ENCODE measurements at places on chromosomes 2 and 18.
A peak's percentile ranks its signal among the peaks of the same experiment; 100 is the strongest.

- no peak for DNase-seq
Observed at GRCh38 chr2:238055841-238056240, 5.0 kb upstream of the SCLY start.

GRCh38 chr2:218024336-218024735, 21.5 kb upstream of the TNS1 start:
- DNase-seq: no peak

- no peak for DNase-seq
Observed at GRCh38 chr2:142425551-142425950, 294.7 kb upstream of the LRP1B start.

GRCh38 chr18:54830260-54830659, 2.0 kb downstream of the RAB27B start:
- no peak for DNase-seq

DNA sequence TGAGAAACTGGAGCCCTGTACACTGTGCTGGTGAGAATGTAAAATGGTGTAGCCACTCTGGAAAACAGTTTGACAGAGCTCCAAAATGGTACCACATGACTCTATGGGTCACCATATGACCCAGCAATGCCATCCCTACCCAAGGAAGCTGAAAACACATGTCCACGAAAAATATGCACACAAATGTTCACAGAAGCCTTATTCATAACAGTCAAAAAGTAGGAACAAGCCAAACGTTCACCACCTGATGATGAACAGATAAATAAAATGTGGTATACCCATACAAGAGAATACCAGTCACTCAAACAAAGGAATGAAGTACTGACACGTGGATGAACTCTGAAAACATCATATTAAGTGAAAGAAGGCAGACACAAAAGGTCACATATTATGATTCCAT, 4.6 kb downstream of the AFG3L2 start:
- DNase-seq: no peak

GRCh38 chr18:70417847-70418246, 129.0 kb downstream of the SOCS6 start:
- no peak for DNase-seq

- DNase-seq: no peak
Observed at GRCh38 chr2:62398356-62398755, 107.6 kb downstream of the TMEM17 start.

DNA sequence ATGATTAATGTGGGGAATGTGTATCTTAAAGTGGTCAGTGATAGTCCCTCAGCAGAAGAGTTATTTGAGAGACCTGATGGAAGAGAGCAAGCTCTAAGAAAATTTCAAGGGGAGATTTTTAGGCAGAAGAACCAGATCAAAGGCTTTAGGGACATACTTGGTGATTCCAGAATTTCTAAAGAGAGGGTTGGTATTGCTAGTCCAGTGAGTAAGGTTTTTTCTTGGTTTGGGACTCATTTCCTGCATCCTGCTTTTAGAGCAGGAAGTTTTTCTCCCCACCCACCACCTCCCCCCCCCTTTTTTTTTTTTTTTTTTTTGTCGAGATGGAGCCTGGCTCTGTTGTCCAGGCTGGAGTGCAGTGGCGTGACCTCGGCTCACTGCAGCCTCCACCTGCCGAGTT, 42.7 kb upstream of the DYSF start:
- DNase-seq: no peak

GRCh38 chr18:55338978-55339650, 248.9 kb downstream of the TCF4 start:
- DNase-seq: no peak

- DNase-seq: no peak
Observed at GRCh38 chr2:236600892-236601291, 31.3 kb downstream of the ACKR3 start.

GRCh38 chr2:19045151-19045550, 313.3 kb downstream of the OSR1 start:
- no peak for DNase-seq

DNA sequence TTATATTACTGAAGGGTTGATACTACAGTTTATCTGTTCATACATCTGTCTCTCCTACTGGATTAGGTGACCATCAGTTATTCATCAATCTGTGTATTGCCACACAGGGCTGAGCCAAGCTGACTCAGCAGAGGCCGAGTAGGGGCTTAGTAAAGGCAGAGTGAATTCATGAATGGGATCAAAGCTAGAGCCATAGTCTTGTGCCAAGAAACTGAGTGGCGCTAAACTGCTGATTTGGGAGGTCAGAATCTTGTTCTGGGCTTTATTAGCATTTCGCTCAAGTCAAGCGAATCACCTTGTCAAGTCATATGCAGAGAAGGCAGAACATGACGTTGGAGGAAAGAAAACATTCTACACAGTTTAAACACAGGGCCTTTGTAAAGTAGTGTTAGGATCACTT, 34.1 kb downstream of the SOCS6 start:
- no peak for DNase-seq

DNA sequence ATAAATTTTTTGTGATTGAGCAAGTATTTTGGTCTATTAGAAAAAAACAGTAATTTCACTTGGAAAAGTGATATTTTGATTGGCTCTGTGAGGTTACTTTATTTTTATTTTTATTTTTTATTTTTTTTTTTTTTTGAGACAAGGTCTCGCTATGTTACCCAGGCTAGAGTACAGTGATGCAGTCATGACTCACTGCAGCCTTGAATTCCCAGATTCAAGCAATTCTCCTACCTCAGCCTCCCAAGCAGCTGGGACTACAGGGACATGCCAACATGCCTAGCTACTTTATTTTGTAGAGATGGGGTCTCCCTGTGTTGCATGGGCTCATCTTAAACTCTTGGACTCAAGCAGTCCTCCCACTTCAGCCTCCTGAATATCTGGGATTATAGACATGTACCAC, 60.9 kb upstream of the MGAT5 start:
- no peak for DNase-seq

- no peak for DNase-seq
Observed at GRCh38 chr18:30763902-30764350, 278.6 kb downstream of the DSC3 start.

DNA sequence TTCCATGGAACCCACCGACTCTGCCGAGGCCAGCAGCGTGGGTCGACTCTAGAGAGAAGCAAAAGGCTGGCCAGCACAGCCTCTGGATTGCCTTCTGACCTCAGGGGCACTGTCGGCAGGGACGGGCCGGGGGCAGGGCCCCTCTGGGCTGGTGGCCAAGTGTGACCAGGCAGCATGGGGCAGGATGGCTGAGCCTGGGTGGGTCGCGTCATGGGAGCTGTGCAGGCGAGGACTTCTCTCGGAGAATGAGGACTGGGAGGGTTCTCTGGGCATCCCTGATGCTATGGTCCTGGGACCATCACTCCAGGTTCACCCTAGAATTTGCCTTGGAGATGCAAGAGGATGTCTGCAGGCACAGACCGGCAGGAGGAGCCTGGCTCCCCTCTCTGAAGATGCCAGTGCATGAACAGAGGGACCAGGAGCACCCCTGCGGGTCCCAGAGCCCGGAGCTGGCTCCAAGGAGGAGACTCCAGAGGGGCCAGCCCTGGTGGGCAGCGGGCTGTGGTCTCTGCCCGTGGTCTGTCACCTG, 289.2 kb downstream of the NDUFA10 start:
- no peak for DNase-seq

- DNase-seq: no peak
Observed at GRCh38 chr18:79826966-79827365, 29.2 kb downstream of the KCNG2 start.

GRCh38 chr2:88857274-88857741, 165.8 kb downstream of the RPIA start:
- no peak for DNase-seq

- no peak for DNase-seq
Observed at GRCh38 chr2:96336873-96337272, 1.3 kb downstream of the NCAPH start.

GRCh38 chr18:48004577-48004976, 74.1 kb upstream of the SMAD2 start:
- no peak for DNase-seq

DNA sequence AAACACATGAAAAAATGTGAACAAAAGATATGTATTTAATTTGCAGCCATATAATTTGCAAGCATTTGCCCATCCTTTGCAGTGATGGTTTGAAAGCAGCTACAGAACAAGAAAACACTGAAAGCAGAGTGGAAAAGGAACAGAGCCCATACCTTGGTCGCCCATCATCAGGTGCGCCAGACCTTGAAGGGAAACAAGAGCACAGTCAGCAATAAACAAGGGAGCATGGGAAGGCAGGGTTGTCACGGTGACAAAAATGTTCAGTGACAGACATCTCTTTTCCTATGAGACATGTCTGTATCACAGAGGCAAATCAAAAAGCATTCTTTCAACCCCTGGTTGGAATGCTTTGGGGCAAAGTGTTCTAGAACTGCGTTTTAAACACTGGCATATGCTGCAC, 109.4 kb downstream of the NRXN1 start:
- no peak for DNase-seq

DNA sequence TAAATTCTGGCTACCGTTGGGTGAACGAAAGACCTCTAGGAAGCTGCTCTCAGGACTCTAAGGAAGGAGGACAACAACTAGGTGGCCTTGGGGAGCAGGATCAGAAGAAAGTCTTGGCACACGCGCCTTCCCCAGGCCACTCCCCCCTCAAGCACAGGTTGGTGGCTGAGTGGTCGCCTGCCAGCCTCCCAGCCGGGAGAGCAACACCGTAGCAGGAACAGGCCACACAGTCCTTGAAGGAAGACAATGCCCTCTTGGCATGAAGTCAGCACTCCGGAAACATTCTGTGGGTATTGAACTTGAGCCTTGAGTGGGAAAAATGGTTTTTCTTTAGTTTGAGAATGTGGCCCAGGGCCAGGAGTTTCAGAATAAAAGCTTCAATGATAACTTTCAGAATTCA, 87.4 kb upstream of the AGAP1 start:
- DNase-seq: no peak

GRCh38 chr2:5230855-5231254, 461.3 kb upstream of the SOX11 start:
- DNase-seq: no peak

GRCh38 chr2:198134293-198134955, 330.0 kb downstream of the PLCL1 start:
- DNase-seq: no peak

GRCh38 chr2:55029098-55029497, 21.2 kb downstream of the RTN4 start:
- no peak for DNase-seq

GRCh38 chr18:73040247-73040646, 172.5 kb upstream of the NETO1 start:
- DNase-seq: no peak

GRCh38 chr2:225668606-225669266, 269.2 kb downstream of the NYAP2 start:
- peak; percentile 49 for DNase-seq

DNA sequence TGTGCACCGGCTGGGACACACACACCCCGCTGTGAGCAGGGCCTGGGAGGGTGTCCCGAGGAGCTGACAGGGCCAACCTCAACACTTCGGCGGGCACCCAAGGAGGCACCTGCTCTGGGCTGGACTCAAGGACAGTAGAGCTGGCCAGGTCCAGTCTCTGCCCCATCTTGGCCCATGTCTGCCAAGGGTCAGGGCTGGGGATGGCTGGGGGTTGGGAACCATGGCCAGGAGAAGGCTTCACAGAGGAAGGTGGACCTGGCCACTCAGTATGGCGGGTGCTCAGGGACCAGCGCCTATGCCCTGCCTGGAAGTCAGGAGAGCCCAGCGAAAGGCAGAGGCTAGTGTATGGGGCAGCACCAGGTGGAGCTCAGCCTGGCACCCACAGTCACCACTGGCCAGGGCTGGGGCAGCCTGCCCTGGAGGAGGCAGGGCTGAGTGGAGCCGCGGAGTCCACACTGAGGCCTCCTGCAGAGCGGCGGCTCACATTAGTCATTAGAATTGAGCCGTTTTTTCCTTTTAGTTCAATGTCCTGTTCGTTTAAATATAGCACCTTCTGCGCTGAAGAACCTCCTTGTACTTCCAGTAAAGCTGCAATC, 4.2 kb downstream of the ERFE start:
- no peak for DNase-seq

GRCh38 chr18:63514888-63515678, 27.1 kb upstream of the SERPINB12 start:
- no peak for DNase-seq

- peak; percentile 22 for DNase-seq
Observed at GRCh38 chr2:33068261-33068660, 121.5 kb downstream of the LTBP1 start.

GRCh38 chr2:161836664-161837063, 212.4 kb downstream of the SLC4A10 start:
- DNase-seq: no peak

- no peak for DNase-seq
Observed at GRCh38 chr2:210271300-210271699, 43.7 kb downstream of the MYL1 start.
